ENCODE measurements at places on chromosomes 5 and 9. TPM values are rescaled to one million over a fixed set of nuclear protein-coding genes. Genes with fewer than 3 reads are reported as not detected.

DNA sequence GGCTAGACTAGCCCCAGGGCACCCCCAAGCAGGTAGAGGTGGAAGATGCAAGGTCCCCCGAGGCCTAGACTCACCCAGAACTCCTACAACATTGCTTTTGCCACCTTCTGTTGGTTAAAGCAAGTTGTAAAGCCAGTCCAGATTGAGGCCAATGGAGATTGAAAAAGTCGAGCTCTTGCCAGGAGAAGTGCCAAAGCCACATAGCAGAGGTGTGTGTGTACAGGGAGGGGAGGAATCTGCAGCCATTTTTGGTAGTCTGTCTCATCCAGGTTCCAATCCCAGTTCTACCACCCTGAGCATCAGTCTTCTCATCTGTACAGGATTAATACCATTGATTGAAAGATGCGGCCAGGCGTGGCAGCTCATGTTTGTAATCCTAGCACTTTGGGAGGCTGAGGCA, 12.3 kb upstream of the URM1 start:
- no peaks in the 10 kb centered on the region for H3K36me3 ChIP-seq
- H3K27me3 ChIP-seq, result no peaks in the 10 kb centered on the region
- H3K27ac ChIP-seq, result no peak overlapping the region
- no peak for DNase-seq

GRCh38 chr5:167576126-167576525, 715.3 kb upstream of the WWC1 start:
- no peak overlapping the region for H3K27ac ChIP-seq
- H3K4me1 ChIP-seq, result no peaks in the 10 kb centered on the region
- H3K36me3 ChIP-seq, result no peaks in the 10 kb centered on the region
- H3K27me3 ChIP-seq, result no peaks in the 10 kb centered on the region
- DNase-seq, result no peak

- H3K27ac ChIP-seq, result no peak overlapping the region
- H3K4me1 ChIP-seq, result no peaks in the 10 kb centered on the region
- H3K4me3 ChIP-seq, result no peak overlapping the region
- H3K27me3 ChIP-seq, result no peaks in the 10 kb centered on the region
- no peak for DNase-seq
- no peaks in the 10 kb centered on the region for H3K36me3 ChIP-seq
Observed at GRCh38 chr5:72465601-72466563, 41.3 kb downstream of the ZNF366 start.

Gene CCNB1
- 5.0 TPM for total RNA-seq

GRCh38 chr5:157342822-157343402, 77.0 kb downstream of the CYFIP2 start:
- H3K4me3 ChIP-seq, result no peak overlapping the region
- no peak overlapping the region for H3K27ac ChIP-seq
- DNase-seq, result no peak

GRCh38 chr5:122156724-122157325, 27.5 kb downstream of the ZNF474 start:
- no peak overlapping the region for H3K27ac ChIP-seq
- no peaks in the 10 kb centered on the region for H3K27me3 ChIP-seq
- no peaks in the 10 kb centered on the region for H3K4me1 ChIP-seq
- H3K4me3 ChIP-seq, result no peak overlapping the region
- no peak for DNase-seq
- H3K36me3 ChIP-seq, result no peaks in the 10 kb centered on the region

Gene DAB2
- total RNA-seq, result 32.8 TPM

Gene NRARP
- total RNA-seq, result 0.68 TPM

GRCh38 chr9:82679472-82679871, 383.5 kb downstream of the RASEF start:
- no peak overlapping the region for H3K4me3 ChIP-seq
- H3K27ac ChIP-seq, result no peak overlapping the region
- no peaks in the 10 kb centered on the region for H3K36me3 ChIP-seq
- H3K4me1 ChIP-seq, result no peaks in the 10 kb centered on the region
- DNase-seq, result no peak

- H3K36me3 ChIP-seq, result no peaks in the 10 kb centered on the region
- peak; percentile 12 for DNase-seq
- H3K4me3 ChIP-seq, result no peak overlapping the region
- H3K4me1 ChIP-seq, result peaks cover 46% of the 10 kb centered on the region
Observed at GRCh38 chr5:139646111-139646510, 2.0 kb upstream of the CXXC5 start.

Gene ADAMTSL1
- 1.6 TPM for total RNA-seq

Gene DOCK2
- 6.7 TPM for total RNA-seq

Gene TUSC1
- 5.3 TPM for total RNA-seq

Gene PCSK1
- not detected for total RNA-seq

- H3K36me3 ChIP-seq, result no peaks in the 10 kb centered on the region
- no peak overlapping the region for H3K4me3 ChIP-seq
- H3K27ac ChIP-seq, result no peak overlapping the region
- no peaks in the 10 kb centered on the region for H3K27me3 ChIP-seq
- H3K4me1 ChIP-seq, result peaks cover 28% of the 10 kb centered on the region
Observed at GRCh38 chr5:54621709-54622108, 104.2 kb downstream of the SNX18 start.

DNA sequence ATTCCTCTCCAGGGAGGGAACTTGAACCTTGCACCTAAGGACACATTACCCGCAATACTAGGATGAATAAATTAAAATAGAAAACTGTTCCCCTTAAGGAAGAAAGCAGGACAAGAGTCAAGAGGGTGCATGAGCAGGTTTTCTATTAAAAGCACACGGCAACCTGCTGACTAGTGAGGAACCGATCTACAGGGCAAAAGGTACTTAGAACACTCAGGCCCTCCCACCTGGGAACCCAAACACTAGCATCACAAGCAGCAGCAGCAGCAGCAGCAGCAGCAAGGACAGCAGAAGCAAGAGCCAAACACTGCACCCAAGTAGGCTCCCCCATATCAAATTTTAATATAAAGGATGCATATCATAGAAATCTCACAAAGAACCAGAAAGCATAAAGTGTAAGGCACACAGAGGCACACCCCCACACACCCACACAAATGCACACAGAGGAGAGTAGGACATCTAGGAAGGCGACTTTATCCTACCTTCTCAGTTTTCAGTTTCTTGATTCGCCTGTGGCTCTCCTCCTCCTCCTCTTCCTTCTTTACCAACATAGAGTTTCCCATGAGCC, 2.8 kb downstream of the ZNF608 start:
- peak overlapping the region; percentile 67 for H3K27ac ChIP-seq
- H3K27me3 ChIP-seq, result no peaks in the 10 kb centered on the region

GRCh38 chr9:104329245-104329644, 174.8 kb upstream of the OR13F1 start:
- H3K27ac ChIP-seq, result no peak overlapping the region
- H3K4me1 ChIP-seq, result no peaks in the 10 kb centered on the region
- no peak for DNase-seq
- H3K27me3 ChIP-seq, result no peaks in the 10 kb centered on the region
- H3K4me3 ChIP-seq, result no peak overlapping the region

DNA sequence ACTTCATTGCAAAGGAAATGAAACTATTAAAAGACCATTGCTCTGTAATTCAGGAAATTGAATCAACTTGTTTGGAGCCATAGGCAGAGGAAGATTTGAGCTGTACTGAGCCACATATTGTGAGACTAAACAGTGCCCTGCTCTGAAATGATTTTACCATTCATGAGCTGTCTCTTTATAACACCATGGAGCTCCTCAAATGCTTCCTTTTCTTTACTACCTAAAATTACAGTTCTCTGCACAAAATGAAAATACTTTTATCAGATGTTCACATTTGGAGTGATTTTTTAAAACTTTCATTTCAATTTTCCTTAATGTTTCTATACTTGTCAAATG, 97.9 kb downstream of the NLN start:
- H3K27ac ChIP-seq, result no peak overlapping the region
- no peak overlapping the region for H3K4me3 ChIP-seq
- H3K27me3 ChIP-seq, result no peaks in the 10 kb centered on the region
- H3K4me1 ChIP-seq, result no peaks in the 10 kb centered on the region

DNA sequence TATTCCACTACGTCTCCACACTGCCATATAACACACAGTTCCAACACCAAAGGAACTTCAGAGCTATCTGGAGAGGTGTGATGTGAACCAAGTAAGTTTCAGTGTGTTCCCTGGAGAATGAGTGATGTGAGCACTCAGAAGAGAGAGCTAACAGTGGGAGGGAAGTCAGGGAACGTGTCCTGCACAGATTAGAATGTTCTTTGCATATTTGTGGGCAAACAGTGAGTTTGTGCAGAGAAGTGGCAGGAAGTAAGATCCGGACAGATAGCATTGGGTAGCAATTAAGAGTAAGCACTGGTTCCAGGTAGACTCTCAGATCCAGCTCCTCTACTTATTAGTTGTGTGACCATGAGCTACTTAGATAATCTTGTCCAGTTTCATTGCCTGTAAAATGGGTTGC, 206.4 kb downstream of the PDZD2 start:
- H3K4me1 ChIP-seq, result no peaks in the 10 kb centered on the region
- no peak overlapping the region for H3K27ac ChIP-seq
- H3K4me3 ChIP-seq, result no peak overlapping the region
- no peak for DNase-seq
- H3K36me3 ChIP-seq, result no peaks in the 10 kb centered on the region

- H3K4me3 ChIP-seq, result peak overlapping the region; percentile 75
- H3K36me3 ChIP-seq, result no peaks in the 10 kb centered on the region
- no peak for DNase-seq
- H3K4me1 ChIP-seq, result peaks cover 13% of the 10 kb centered on the region
Observed at GRCh38 chr5:74865256-74865803, 857 bp downstream of the FAM169A start.

- H3K27ac ChIP-seq, result peak overlapping the region; percentile 6
- DNase-seq, result peak; percentile 71
- H3K27me3 ChIP-seq, result no peaks in the 10 kb centered on the region
- H3K36me3 ChIP-seq, result no peaks in the 10 kb centered on the region
- no peak overlapping the region for H3K4me3 ChIP-seq
Observed at GRCh38 chr9:127578952-127579853, 32.9 kb upstream of the STXBP1 start.

Gene DTWD2
- total RNA-seq, result 12.5 TPM

Gene NEUROG1
- total RNA-seq, result not detected

Gene PCDHB15
- total RNA-seq, result 0.62 TPM

DNA sequence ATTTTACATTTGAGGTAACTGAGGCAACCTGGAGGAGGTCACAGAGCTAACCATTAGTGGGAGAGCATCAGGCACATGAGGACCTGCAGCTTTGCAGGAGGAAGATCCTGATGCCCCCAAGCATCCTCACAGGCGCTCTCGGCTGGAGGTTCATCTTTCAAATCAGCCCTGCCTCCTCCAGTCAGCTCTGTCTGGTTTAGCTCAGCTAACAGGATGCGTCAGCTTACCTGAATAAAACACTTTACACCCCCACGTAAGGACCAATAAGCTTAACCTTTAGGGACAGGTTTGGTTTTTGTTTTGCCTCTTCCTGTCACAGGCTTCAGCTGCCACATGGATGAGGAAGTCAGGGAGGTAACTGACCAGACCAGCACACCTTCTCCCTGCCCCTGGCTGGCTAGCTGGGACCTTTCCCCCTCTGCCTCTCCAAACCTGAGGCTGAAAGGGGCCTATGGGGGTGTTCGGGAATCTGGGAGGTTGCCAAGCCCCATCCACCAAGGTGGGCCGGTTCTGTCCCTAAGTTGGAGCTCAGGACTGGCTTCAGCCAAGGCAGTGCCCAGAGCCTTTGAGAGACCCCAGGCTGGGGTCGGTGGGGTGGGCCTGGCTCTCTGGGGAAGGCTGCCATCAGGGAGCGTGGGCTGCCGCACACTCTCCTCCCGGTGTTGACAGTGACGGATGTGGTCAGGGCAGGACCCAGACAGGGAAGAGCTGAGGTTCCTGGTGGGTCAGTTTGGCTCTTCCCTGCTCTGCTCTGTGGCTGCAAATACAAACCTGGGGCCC, 20.0 kb upstream of the FCN1 start:
- no peaks in the 10 kb centered on the region for H3K4me1 ChIP-seq
- H3K4me3 ChIP-seq, result no peak overlapping the region
- no peaks in the 10 kb centered on the region for H3K36me3 ChIP-seq
- no peak for DNase-seq
- H3K27ac ChIP-seq, result no peak overlapping the region

- H3K27me3 ChIP-seq, result no peaks in the 10 kb centered on the region
- peak within 1 kb of the TSS; percentile 37 for H3K4me3 ChIP-seq
- DNase-seq, result peak; percentile 90
- H3K27ac ChIP-seq, result peak within 1 kb of the TSS; percentile 62
- H3K36me3 ChIP-seq, result no peaks in the 10 kb centered on the region
Observed at GRCh38 chr5:141681695-141682641, at the start of gene ARAP3. Gene ARAP3, minus strand, starts transcription at chr5:141682230. Its CDS starts 1,744 bp downstream, at chr5:141680486.

- no peaks in the 10 kb centered on the region for H3K36me3 ChIP-seq
- H3K27me3 ChIP-seq, result no peaks in the 10 kb centered on the region
- DNase-seq, result no peak
- H3K4me1 ChIP-seq, result no peaks in the 10 kb centered on the region
Observed at GRCh38 chr9:135338546-135338945, 141.0 kb upstream of the PPP1R26 start.

DNA sequence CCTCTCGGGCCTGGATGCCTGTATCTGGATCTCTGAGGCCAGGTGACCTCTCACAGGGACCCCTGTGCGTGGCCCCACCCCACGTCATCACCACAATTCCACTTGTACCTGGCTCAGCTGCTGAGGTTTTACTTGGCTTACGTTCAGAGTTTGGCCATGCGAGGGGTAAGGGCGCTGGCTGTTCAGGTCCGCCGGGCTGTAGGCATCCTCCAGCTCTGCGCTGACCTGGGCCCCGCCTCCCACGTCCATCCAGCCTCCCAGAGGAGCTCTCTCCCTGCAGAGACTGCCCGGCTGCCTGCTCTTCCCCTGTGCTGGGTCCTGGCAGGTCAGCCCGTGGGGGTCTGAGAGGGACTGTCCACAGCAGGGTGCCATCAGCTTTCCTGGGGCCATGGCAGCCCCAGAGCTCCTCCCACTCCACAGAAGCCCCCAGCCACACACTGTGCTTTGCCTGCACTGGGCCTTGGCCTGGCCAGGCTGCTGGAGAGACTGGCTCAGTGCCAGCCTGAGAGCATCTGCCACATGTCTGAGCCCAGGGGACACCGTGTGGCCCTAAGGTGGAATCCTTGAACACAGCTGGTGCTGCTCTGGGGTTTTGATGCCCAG, 43.6 kb downstream of the SLC6A3 start:
- H3K27me3 ChIP-seq, result no peaks in the 10 kb centered on the region
- H3K4me3 ChIP-seq, result no peak overlapping the region
- no peaks in the 10 kb centered on the region for H3K36me3 ChIP-seq
- H3K4me1 ChIP-seq, result no peaks in the 10 kb centered on the region
- H3K27ac ChIP-seq, result no peak overlapping the region

DNA sequence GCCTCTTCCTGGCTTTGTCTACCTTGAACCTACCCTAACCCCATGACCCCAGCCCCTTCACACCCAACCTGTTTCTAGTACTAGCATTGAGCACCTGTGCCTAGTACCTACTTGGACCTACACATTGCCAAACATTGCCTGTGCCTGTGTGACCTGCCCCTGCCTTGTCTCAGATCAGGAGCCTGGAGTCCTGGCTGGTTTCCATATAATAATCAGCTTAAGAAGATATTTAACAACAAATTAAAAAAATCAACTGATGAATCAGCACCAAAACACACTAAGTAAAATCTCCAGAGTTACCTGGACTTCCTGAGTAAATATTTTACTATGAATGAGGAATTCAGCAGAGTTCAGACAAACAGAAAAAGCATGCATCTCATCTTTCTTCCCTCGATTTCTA, 17.7 kb downstream of the LPAR1 start:
- no peaks in the 10 kb centered on the region for H3K27me3 ChIP-seq
- H3K4me1 ChIP-seq, result no peaks in the 10 kb centered on the region

Gene TRIM36
- 3.6 TPM for total RNA-seq

Gene SOX30
- total RNA-seq, result 0.07 TPM

Gene ALDOB
- total RNA-seq, result 3,317 TPM

Gene N4BP3
- 0.05 TPM for total RNA-seq

All from right lobe of liver (tissue), 6 donors.